ENCODE measurements at places on chromosomes 6 and 20.

DNA sequence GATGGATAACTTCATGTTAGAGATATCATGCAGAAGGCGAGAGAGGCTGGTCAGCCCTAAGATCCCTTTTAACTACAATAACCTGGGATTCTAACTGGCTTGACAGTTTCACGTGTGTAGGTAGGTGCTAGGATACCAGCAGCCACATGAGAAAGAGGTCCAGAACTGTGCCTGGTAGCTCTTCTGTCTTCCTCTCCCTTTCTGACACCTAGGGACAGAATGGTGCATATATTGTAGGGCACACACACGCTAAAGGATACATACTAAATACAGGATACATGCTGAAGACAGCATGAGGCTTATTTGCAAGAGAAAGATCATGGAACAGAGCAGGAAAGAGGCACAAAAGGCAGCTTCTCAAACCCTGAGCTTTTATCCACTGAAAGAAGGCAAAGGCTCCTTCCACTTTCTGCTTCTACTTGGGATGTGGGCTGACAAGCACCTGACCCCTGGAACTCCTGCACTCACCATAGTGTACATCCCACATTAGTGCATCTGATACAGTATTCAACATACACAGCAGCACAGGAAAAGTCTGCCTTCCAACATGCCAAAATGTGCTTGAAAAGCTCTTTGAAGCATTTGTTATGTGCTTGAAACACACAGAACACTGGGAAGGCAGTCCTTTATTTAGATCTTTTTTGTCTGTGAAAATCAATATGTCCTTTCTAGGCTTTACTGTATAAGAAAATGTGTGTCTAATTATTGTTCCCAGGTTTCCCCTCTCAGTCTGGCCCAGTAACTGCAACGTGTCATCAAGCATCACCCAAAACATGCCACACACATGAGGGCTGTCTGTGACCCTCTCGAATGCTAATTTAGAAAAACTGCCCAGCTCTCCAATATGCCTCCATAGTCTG, 3.2 kb downstream of the SLC22A23 start:
- DNase-seq = no peak

GRCh38 chr20:58201616-58202015, 26.8 kb downstream of the ANKRD60 start:
- DNase-seq = no peak

GRCh38 chr6:38307740-38308139, 332.0 kb downstream of the BTBD9 start:
- DNase-seq = no peak

DNA sequence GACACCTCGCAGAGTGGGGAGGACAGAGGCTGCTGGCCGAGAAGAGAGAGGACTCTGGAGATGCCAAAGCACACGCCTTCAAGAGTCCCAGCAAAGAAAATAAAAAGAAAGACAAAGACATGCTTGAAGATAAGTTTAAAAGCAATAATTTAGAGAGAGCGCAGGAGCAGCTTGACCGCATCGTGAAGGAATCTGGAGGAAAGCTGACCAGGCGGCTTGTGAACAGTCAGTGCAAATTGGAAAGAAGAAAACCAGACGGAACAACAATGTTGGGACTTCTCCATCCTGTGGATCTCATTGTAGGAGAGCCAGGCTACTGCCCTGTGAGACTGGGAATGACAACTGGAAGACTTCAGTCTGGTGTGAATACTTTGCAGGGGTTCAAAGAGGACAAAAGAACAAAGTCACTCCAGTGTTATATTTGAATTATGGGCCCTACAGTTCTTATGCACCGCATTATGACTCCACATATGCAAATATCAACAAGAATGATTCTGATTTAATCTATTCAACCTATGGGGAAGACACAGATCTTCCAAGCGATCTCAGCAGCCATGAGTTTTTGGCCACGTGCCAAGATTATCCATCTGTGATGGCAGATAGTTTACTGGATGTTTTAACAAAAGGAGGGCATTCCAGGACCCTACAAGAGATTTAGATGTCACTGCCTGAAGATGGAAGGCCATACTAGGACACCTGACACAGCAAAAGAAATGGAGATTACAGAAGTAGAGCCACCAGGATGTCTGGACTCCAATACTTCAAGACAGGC, 52.2 kb downstream of the REV3L start:
- DNase-seq = no peak

DNA sequence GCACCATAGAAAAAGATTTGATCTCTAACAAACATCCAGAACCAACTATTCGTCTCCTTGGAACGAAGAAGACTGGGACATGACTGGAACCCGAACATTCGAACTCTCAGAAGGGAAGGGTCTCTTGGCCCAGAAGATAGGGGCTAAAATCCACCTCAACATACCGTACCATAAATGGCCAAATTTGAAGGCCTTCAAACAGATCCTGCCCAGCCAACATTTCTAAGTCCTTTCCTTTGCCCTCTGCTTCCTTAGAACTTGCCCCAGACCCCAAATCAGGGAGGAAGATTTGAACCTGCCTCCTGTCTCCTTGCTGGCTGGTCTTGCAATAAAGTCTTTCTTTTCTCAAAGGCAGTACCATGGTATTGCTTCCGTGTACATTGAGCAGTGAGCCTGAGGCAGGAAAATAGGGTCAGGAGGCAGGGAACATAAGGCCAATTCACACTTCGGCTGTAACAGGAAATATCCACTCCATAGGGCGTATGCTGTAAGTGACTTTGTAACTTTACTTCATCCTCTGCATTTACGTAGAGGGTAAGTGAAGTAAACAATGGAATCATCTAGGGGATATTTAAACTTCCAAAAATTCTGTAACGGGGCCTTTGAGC, 1.8 kb upstream of the PXDC1 start:
- no peak for DNase-seq

DNA sequence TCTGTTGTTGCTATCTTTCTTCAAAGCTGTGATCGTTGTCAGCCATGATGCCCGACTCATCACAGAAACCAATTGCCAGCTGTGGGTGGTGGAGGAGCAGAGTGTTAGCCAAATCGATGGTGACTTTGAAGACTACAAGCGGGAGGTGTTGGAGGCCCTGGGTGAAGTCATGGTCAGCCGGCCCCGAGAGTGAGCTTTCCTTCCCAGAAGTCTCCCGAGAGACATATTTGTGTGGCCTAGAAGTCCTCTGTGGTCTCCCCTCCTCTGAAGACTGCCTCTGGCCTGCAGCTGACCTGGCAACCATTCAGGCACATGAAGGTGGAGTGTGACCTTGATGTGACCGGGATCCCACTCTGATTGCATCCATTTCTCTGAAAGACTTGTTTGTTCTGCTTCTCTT, 19.3 kb downstream of the ABCF1 start:
- no peak for DNase-seq

DNA sequence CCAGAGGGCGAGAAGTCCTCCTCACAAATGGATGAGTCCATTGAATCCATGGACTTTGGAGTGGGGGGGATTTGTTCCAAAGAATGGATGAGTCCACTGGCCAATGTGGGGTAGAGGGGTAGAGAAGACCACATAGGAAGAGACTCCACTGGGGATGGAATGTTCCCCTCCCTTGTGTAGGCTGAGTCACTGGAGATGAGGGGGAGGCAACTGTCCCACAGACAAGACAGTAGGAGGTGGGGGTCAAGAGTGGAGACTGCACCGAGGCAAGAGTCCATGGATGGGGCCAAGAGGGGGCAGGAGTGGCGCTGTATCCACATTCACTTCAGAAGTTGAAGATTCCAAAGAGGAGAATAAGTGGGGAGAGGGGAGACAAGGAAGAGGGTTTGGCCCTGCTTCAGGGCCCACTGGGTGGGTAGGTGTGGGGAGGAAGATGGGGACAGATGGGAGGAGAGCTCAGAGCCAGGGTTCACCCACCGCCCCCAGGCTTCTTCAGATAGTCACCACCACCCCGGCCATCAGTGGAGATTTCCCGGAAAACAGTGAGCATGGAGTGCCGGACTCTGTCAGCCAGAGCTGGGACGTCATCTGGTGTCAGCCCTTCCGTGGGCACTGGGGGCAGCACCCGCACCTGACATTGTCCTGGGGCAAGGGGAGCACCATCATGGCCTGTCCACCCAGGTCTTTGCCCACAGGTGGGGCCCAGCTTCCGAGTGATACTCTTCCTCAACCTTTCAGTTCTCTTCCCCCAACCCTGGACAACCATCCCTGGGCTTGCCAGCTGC, 4.6 kb downstream of the EGFL8 start:
- DNase-seq = no peak

GRCh38 chr6:14770040-14770439, 475.8 kb upstream of the JARID2 start:
- no peak for DNase-seq

DNA sequence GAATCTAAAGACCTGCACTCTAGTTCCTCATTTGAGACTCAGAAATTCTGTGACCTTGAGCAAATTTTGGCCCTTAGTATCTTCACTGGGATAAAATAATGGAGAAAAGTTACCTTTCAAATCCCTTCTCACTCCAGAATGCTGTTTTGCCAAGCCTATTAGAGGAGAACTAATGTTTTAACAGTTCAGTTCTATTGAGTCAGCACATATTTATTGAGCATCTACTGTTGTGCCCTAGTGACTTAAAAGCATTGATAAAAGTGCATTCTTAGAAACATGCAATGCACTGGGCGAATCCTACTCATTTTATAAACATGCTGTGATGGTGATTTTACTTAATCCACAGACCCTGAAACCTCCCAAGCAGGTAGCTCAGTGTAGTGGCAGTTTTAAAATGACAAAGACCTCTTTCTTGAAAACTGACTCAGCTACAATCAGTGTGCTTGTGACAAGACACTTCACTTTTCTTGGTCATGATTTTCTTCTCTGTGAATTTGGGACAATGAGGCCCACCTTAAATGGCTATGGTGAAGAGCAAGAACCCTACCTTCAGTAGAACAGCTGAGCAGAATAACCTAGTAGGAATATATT, 312.0 kb downstream of the ALDH8A1 start:
- no peak for DNase-seq

GRCh38 chr6:8437813-8438212, 2.5 kb upstream of the SLC35B3 start:
- DNase-seq = no peak

DNA sequence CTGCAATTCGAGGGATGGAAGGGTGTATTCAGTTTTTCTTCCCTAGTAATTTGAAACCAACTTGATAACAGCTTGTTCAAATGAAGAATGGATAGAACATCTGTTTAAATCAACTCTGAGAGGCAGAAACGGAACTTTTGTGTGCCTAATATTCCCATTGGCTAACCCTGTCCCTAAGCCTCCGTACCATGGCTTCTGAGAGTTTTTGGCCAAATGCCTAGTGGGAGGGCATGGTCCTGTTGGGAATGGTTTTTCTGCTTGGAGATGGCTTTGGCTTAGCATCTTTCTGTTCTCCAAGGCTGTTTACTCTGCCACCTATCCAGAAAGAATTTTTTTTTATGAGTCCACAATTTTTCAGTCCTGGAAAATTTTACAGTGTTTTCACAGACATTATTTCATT, 126.7 kb upstream of the MLIP start:
- no peak for DNase-seq

DNA sequence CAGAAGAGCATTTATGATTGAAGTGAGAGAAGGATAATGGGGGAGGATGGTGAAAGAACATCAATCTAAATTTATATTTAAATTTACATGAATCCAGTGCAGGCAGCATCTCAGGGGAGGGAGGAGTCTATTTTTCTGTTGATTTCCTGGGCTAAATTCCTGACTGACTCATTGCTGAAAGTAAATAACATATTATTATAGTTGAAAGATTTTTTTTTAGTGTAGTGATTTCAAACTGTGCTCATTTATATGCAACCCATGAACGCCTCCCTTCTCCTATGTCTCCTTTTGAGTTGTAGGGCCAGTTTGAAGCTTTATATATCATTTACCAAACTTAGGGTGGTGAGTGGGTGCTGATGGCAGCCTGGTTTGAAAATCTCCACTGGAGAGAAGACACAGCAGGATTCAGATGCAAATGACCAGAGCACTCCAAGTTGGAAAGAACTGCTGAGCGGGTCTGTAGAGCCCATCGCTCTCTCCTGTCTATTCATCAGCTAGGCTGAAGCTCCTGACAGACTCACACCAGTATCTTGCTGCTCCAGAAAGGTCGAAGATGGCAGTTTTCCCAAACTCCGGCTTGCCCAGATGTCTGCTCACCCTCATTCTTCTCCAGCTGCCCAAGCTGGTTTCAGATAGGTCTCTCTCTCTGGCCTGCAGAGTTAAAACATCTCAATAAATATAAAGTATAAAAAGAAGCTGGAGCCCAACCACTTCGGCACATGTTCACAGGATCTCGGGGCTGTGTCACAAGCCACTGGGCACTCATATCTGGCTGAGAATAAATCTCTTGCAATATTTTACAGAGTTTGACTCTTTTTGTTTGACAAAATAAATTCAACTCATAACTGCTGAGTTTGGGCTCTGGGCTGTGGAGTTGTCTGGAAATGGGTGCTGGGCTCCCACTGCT, 18.3 kb downstream of the BTN2A1 start:
- no peak for DNase-seq

DNA sequence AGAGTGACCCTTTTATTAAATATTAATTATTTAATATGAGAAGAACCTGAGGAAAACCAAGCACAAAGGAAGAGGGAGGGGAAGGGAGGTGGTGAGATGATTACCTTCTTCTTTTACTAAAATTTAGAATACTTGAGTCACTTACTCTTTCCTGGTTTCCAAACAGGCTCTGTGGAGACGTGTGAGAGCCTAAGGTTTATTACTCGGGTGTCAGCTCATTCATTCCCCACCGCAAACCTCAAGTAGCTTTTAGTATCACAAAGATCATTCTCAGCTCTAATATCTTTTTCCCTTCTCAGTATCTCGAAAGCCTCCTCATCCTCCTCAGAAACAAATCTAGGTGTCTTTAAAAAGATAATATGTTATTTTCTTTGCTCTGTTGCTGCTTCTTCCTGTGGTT, 497.2 kb upstream of the JARID2 start:
- DNase-seq = no peak

GRCh38 chr6:16660157-16660497, 101.1 kb downstream of the ATXN1 start:
- DNase-seq = no peak

GRCh38 chr20:63810730-63811490, 20.2 kb downstream of the ZBTB46 start:
- no peak for DNase-seq

DNA sequence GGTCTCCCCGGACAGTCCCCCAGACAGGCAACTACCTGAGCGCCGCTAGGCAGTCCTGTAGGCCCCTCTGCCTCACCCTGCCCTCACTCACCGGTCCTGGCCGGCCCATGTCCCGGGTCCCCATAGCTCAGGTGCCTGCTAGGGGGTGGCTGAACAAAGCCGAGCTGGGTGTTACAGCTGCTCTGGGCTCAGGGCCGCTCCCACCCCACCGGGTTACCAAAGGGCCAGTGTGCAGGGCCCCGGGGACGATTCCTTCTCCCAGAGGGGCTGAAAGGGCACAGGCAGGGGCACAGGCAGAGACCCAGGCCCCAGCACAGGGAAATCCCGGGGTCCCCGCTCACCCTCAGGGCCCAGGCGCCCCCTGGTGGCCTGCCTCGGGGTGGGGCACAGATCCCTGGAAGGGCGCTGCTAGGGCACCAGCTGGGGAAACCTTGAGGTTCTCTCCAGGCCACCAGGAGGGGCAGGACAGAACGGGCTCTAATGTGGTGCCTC, 118.4 kb downstream of the GRM4 start:
- DNase-seq = no peak

GRCh38 chr6:90829311-90829710, 242.4 kb upstream of the MAP3K7 start:
- DNase-seq = no peak

- DNase-seq = no peak
These were observed 8.9 kb downstream of the GSS start for GRCh38 chr20:34946661-34947060.

All from NT2/D1 (cell line).